DND-41 (cell line): ENCODE measurements at places on chromosomes 13 and 19.

DNA sequence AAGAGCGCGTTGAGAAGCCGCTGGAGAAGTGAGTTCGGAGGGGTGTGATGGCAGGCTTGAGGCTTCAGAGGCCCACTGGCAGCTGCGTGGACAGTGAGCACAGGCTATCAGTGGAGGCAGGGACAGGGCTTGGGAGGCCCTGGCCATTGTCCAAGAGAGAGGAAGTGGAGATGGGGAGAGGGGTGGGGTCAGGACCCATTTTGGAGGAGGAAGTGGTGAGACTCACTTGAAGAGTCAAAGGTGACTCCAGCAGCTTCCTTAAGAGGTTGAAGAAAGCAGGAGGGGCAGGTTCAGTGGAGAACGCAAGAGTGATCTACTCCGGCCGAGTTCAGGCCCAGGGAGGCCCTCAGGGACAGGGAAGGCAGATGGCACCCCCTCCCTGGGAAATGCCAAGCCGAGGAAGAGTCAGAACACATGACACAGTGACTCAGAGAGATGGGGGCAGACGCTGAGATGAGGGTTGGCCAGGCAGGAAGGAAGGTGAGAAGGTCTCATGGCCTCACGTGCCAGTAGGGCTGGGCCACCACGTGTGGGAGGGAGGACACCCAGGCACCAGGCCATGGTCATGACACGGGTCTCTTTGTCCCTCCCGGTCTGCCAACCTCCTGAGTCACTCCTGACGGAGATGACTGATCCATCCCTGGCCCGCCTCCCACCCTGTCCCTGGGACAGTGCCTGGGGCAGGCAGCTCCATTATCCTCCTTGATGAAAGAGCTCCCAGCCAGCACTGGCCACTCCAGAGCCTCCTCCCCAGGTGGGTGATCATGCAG lies 10.1 kb upstream of the CD22 start:
- no peak for DNase-seq

- DNase-seq: no peak
Measured at GRCh38 chr13:106010836-106011235, 524.6 kb downstream of the EFNB2 start.

GRCh38 chr19:49010453-49010852 lies 6.4 kb downstream of the LHB start:
- DNase-seq: no peak

- DNase-seq: no peak
Measured at GRCh38 chr19:29804493-29804892, 7.3 kb upstream of the CCNE1 start.

DNA sequence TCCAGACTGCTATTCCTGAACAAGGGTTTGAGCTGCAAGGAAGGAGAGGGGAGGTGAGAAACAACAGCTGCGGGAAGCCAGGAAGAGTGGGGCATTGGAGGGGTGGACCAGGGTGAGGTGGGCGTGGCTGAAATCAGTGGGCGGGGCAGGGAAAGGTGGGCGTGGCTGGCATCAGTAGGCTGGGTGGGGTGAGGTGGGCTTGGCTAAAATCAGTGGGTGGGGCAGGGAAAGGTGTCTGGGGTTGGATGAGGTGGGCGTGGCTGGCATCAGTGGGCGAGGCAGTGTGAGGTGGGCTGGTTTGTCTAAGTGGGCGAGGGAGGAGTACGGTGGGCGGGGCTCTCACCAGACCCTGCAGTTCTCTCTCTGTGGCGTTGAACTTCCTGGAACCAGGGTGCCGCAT lies 87.6 kb downstream of the MUC16 start:
- DNase-seq: peak; percentile 9

DNA sequence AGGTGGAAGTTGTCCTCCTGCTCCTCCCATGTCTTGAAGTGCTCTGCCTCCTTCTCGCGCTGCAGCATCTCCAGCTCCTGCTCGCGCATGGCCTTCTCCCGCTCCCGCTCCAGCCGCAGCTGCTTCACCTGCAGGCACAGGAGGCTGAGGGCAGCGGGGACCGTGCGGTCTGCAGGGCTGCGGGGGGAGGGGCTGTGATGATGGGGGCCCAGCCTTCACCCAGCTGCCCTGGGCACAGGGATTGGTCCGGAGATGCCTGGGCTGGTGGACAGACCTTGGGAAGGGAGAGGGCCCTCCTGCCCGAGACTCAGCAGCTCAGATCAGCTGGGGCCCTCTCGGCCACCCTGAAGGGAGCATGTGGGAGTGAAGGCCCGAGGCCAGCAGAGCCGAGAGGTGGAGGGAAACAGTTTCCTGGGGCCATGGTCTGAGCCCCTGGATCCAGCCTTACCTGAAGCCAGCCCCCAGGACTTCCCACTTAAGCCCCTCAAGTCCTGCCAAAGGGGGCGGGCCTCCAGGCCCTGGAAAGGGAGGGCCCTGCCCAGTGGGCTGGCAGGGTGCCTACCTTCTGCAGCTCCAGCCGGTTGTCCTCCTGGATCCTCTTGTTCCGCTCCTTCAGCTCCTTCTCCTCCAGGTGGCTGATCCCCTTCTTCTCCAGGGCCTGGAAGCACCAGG lies 6.3 kb downstream of the CACTIN start:
- no peak for DNase-seq

DNA sequence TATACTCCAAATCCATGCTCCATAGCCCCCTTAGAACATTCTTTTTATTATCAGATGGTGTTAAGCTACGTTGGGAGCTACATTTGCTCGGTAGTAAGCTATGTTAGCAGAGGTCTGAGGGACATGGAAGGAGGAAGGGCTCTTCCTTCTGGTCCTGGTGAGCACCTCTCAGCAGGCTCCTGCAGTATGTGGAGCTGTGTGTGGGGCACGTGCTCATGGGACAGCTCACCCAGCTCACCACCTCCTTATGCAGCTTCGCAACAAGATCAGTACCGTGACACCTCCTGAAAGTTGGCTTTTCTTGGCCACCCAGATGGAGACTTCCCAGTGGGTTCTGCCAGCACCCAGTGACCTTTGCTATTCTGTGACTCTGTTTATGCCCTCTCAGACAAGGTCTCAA lies 400.5 kb upstream of the SLC10A2 start:
- DNase-seq: no peak

- DNase-seq: no peak
Measured at GRCh38 chr19:41540041-41540695, 35.8 kb upstream of the CEACAM21 start.

- no peak for DNase-seq
Measured at GRCh38 chr13:111049791-111050538, 65.1 kb upstream of the ARHGEF7 start.
